Activated CD4-positive, CD25-positive, alpha-beta regulatory T cell (primary cell): ENCODE measurements at places on chromosomes 5 and 9.

DNA sequence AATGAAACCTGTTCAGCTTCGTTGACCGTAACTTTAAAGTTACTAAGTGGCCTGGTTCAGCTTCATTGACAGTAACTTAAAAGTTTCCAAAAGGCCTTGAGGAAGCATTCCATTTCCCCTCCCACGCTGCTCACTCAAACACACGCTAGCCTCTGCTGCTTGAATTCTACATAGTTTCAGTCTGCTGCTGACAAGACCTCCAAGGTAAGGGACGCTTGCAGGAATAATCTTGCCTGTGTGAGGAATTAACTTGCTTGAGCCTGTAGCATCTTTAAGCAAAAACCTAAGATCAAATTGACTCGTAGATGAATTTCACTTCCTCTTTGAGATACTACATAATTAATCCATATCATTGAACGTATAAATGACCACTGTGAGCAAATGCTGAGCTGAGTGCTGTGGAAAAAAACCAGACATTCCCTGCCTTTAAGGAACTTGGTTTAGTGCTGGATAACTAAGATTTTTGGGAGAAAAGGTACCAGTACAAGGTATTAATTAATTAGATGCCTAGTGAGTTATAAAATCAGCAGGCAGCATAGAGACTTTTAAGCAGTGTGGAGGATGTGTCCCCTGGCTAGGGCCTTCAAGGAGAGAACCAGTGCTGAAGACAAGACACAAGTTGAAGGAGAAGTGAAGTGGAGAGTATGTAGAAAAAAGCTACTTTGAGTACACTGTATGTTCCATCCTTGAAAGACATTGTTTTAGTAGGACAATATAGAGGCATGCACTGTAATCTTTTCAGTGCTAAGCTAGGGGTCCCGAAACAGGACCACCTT lies 39.2 kb downstream of the GRAMD2B start:
- no peak for DNase-seq

GRCh38 chr9:70156729-70157128 lies 102.0 kb upstream of the SMC5 start:
- no peak for DNase-seq

GRCh38 chr9:37036371-37036775 lies 2.3 kb upstream of the PAX5 start:
- DNase-seq, result no peak

DNA sequence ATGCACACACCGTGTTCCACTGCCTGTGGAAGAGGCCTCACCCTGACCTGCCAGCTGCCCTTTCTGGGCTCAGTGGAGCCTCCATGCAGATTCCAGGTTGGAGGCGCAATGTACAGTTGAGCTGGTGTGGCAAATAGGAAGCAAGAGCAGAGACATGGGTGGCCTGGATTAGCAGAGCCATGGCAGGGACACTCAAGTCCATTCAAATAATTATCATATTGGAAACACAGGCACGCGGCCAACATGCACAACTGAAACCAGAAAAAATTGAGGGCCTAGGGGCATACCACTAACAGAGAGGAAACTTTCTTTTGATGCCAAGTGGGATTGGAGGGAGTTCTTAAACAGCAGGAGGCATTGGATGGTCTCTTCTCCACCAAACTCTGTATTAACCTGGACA lies 35.8 kb downstream of the OTULINL start:
- no peak for DNase-seq

GRCh38 chr5:58115811-58116210 lies 344.1 kb downstream of the PLK2 start:
- no peak for DNase-seq

GRCh38 chr5:126002222-126002897 lies 420.8 kb upstream of the GRAMD2B start:
- DNase-seq, result no peak

DNA sequence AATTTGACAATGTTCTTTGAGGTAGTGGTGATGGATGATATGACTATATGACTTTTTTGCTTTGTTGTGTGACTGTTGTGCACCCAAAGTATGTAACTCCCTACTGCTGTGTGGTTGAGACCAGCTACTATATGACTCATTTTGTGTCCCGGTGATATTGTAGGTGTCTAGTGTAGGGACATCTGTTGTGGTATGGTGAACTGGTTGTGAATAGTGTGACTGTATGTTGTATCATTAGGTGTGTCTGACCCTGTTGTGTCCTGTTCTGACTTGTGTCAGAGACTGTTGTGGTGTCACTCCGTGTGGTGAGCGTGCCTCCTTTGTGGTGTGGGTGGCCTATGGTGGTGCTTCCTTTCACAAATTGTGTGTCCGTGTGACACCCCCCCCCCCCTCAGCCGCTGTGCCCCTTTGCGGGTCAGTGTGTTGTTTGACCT lies 11.2 kb upstream of the CXXC5 start:
- no peak for DNase-seq

- no peak for DNase-seq
Measured at GRCh38 chr9:138061631-138062030, 184.0 kb downstream of the CACNA1B start.

- no peak for DNase-seq
Measured at GRCh38 chr5:139138809-139139208, 59.4 kb downstream of the SIL1 start.

DNA sequence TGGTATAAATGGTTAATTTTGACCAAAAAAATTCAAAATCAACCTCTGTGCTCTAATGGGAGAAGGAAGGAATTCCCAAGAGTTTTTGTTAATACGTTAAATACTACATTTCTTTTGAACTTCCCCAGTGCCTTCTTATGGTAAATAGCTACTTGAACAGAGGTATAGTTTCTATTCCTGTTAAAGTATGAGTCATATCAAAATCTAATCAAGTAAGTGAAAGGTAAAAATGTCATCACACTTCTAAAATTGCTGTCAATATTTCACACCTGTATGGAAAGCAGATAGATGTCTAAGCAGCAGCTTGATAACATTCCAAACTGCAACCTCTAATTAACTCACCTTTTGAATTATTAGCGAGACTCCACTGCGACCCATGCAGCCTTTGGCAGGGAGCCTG lies 214.1 kb upstream of the MEF2C start:
- DNase-seq, result no peak

DNA sequence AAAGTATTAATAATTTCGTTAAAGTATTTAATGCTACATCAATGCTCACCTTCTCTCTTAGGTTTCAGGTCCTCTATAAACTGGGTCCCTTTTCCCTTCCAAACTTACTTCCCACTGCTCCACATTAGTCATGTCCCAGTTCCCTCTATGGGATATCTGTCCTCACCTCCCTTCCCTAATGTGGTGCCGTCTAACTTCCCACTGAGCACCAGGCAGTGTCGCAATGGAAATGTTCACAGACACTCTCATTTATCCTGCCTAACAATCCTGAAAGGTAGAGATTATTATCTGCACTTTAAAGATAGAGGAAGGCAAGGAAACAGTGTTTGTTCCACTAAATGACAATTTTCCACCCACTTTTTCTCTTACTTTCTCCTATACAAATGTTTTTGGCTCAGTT lies 329.7 kb downstream of the CWC27 start:
- DNase-seq, result no peak

DNA sequence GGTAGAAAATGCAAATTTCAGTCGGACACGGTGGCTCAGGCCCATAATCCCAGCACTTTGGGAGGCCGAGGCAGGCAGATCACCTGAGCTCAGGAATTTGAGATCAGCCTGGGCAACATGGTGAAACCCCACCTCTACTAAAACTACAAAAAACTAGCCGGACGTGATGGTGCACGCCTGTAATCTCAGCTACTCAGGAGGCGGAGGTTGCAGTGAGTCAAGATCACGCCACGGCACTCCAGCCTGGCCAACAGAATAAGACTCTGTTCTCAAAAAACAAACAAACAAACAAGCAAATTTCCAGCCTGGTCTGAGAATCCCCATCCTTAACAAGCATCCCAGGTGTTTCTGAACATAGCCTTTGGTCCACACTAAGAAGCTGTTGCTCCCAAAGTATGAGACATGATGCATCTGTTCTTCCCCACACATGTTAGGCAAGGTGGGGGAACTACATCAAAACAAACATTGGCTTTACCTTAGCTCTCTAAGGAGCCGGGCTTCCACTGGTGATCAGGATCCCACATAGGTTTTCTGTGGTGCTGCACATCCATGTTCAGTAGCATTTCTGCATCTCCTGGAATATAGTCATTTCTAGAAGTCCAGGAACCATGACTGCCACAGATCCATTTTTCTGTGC lies 92.5 kb upstream of the DMRT1 start:
- no peak for DNase-seq

GRCh38 chr9:441126-441525 lies 226.5 kb downstream of the DOCK8 start:
- DNase-seq, result no peak

DNA sequence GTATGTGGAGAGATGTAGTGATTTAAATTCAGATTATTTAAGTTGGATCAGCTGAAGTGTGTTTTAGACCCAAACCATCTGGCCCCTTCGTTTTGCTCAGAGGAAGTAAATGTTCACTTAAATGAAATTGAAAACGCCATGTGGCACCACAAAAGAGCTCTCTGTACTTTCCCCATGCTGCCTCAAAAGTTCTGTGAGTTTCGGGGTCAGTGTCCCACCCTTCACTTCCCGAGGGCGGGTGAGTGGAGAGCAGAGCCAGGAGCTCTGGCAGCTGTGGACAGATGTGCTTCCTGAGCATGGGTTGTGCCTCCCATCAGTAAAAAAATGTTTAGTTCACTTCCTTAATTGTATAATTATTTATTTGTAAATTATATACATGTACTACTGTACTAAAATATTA lies 48.4 kb downstream of the PSD2 start:
- DNase-seq, result no peak

- no peak for DNase-seq
Measured at GRCh38 chr9:34430843-34431437, 27.4 kb downstream of the FAM219A start.

GRCh38 chr5:4447657-4448056 lies 692.5 kb upstream of the ADAMTS16 start:
- DNase-seq, result no peak

- DNase-seq, result no peak
Measured at GRCh38 chr9:95742821-95743220, 132.7 kb upstream of the ERCC6L2 start.

- DNase-seq, result no peak
Measured at GRCh38 chr9:119280740-119281485, 88.3 kb downstream of the BRINP1 start.

- DNase-seq, result no peak
Measured at GRCh38 chr9:119880361-119880760, 511.1 kb upstream of the BRINP1 start.

DNA sequence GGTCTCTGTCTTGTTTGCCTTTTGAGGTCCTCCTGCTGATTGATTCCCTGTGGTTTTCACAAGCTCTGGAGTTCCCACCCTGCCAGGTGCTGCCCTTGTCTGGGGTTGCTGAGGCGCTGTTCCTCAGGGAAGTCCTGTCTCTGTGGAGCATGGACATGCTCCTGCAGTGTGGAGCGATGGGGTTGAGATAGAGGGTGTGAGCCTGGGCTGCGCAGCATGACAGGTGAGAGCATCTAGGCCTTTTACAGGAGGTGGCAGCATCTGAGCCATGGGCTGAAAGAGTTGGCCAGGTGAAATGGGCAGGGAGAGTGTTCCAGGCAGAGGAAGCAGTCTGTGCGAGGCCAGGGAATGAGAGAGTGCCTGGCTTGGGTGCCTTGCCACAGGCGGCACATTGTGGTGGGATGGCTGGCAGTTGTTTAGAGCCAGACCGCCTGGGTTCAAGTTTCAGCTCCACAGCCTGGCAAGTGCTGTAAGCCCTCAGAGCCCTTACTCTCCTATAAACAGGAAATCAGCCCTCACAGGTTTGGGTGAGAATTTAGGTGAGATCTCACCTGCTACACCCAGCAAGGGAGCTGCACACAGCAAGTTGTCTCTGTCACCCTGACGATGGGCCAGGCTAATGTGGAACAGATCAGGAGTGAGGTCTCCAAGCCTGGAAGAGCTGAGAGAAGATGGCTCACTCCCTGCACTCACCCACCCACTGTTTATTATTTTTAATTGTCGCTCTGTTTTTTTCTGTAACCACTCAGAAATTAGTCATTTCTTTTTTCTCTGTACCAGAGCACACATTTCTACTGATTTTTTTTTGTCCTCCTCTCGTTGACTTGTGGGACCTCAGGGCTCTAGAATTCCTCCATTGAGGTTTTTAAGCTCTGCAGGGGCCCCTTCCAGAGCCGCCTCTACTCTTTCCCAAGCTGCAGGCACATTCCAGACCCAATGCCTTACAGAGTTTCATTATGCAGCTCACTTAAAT lies 19.6 kb downstream of the TCOF1 start:
- DNase-seq, result no peak

DNA sequence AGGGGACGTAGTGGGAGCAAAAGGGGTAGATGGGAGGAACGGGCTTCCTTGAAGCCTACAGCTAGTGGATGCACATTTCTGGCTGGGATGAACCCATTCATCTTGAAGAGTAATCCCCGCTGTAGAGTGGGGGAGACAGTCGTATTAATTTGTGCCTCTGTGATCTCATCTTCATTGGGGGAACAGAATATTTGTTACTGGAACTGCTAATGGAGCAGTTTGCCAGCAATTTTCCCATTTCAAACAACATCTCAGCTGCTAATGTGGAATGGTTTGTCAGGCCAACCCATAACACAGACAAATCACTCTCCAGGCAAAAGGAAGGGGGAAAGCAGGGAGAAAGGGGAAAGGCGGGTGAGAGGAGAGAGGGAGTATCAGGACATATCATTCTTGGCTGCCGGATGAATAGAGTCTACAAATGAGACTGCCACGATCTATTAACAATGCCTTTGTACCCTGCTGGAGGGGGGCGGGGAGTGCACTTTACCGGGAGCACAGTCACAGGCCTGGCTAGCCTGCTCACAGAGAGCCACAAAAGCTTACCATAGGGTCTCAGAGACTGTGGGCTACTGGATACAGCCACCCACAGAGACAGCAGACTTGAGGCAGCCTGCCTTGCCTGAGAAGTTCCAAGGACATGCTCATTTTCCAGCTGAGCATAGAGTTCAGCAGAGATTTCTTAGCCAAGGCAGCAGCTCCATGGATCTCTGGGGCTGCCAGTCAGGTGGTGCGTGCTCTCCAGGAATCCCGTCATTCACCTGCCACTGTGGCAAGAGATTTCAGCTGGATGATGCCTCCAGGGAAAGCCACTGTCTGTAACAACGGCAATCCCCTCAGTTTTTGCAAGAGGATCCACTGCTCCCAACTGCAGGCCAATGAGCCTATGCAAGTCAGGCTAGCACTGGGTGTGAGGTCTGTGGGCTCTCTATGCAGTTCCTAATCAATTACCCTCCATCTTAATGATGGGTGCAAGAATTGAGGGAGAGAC lies 217.7 kb upstream of the PANK3 start:
- DNase-seq, result no peak

DNA sequence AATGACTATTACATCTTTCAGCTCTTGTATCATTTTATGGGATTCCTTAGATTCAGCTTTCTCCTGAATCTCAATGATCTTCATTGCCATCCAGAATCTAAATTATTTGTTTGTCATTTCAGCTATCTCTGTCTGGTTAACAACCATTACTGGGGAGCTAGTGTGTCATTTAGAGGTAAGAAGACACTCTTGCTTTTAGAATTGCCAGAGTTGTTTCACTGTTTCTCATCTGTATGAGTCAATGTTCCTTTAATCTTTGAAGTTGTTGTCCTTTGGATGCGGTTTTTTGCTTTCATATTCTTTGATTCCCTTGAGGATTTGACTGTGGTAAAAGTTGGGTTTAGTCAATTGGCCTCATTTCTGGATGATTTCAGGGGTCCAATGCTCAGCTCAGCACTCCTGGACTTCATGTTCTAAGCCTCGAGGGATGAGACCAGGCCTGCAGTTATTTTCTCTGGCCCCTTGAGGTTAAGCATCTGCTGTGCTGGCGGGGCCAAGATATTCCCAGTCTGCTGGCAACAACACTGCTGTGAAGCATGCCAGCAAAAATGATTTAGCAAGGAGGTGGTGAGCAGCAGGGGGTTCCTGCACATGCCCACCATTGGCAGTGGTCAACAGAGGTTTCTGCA lies 102.4 kb upstream of the PCSK5 start:
- no peak for DNase-seq

GRCh38 chr9:10230512-10230911 lies 382.3 kb downstream of the PTPRD start:
- DNase-seq, result no peak
